ENCODE measurements at places on chromosomes 6 and 20.
A peak's percentile ranks its signal among the peaks of the same experiment; 100 is the strongest.

GRCh38 chr6:16326531-16326930 is 88.1 kb downstream of the GMPR start:
- DNase-seq = no peak

DNA sequence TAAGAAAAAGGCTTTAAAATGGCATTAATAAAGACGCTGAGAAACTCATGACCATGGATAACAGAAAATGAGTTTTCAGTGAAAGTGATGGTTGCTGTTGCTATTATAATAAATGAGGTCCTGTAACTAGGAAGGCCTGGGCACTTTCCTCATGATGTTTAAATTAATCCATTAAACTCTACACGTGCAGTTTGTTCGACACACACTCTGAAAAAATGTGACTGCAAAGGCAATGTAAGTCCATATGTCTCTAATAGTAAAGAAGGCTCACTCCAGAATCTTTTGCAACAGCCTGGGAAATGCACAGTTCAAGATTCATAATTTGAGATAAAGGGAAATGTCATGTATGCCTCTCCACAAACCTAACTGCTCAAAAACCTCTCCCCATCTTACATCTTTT is 153.4 kb downstream of the COL12A1 start:
- no peak for DNase-seq

DNA sequence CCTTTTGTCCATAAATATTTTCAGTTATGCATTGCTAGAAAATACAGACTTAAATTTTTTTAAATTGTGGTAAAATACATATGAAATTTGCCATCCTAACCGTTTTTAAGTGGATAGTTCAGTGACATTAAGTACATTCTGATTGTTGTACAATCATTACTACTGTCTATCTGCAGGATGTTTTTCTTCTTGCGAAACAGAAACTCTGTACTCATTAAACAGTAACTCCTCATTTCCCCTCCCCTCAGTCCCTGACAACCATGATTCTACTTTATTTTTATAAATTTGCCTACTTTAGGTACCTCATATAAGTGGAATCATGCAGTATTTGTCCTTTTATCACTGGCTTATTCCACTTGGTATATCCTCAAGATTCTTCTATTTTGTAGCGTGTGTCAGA is 21.3 kb downstream of the TAF11 start:
- no peak for DNase-seq

DNA sequence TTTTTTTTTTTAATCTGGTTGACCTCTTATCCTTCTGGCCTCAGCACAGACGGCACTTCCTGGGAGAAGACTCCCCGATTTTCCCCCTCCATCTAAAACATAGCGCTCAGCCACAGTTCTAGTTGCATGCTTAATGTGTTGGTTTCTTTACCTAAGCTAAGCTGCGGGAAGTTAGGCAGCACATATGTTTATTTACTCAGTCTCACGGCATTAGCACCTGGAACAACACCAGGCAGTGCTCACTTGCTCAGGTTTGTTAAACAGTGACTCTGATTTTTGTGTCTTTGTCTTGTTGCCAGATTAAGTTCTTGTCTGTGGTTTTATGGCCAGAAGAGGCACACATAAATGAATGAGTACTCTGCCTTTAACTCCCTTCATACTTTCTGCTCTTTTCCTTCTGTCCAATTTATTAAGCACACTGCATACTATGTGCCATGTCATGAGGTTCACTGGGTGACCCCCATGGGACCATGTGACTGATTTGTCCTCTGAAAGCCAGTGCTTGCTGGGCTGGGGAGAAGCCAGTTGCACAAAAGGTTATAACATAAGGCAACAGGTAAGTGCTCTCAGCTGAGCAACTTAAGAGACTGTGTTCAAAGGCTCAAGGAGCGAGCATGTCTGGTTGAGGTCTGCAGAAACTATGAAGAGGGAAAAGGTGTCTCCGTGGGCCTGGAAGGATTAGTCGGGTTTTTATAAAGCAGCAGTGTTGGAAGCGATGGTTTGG is 93.6 kb downstream of the RPP40 start:
- no peak for DNase-seq

- DNase-seq = no peak
Measured at GRCh38 chr20:6719369-6719721, 48.1 kb upstream of the BMP2 start.

DNA sequence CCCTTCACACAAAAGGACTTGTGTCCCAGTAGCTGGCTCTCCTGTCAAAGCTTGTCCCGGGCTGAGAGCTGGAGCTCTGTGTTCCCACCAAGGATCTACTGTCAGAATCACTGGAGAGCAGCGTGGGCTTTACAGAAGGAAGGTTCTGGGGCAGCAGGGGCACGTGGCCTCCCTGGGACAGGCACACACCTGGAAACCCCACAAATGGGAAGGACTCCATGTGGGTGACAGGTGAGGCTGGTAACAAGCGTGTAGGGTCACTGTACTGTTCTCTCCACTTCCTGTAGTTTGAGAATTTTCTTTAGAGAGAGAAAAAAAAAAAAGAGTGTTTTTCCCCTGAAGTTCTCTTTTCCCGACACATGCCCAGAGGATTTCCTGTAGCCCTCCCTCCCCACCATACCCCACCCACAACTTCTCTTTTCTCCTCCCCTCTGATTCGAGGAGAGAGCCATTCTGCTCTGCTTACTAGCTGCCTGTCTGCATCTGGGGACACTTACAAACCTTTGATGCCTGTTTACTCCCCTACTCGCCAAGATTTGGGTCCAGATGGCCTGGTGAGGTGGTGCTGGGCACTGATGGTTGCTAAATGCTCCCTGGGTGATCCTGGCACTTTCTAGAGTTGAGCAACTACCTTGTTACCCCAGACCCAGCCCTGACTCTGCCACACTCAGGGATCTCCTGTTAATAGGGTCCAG is 84.1 kb upstream of the SIRPA start:
- DNase-seq = peak; percentile 29

DNA sequence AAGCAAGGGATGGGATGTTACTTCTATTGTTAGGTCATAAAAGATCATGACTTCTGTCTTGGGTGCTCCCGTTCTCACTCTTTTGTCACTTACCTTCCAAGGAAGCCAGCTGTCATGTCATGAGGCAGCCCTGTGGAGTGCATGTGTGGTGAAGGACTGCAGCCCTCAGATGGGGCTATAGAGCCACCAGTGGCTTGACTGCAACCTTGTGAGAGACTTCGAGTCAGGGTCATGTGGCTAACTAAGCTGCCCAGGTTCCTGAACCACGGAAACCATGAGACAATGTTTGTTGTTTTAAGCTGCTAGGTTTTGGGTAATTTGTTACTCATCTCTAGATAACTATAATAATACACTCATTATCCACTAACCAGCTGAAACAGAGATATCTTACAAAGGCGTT is 477.1 kb downstream of the BTBD3 start:
- no peak for DNase-seq

- DNase-seq = no peak
Measured at GRCh38 chr20:60363698-60364097, 405.5 kb downstream of the CDH26 start.

DNA sequence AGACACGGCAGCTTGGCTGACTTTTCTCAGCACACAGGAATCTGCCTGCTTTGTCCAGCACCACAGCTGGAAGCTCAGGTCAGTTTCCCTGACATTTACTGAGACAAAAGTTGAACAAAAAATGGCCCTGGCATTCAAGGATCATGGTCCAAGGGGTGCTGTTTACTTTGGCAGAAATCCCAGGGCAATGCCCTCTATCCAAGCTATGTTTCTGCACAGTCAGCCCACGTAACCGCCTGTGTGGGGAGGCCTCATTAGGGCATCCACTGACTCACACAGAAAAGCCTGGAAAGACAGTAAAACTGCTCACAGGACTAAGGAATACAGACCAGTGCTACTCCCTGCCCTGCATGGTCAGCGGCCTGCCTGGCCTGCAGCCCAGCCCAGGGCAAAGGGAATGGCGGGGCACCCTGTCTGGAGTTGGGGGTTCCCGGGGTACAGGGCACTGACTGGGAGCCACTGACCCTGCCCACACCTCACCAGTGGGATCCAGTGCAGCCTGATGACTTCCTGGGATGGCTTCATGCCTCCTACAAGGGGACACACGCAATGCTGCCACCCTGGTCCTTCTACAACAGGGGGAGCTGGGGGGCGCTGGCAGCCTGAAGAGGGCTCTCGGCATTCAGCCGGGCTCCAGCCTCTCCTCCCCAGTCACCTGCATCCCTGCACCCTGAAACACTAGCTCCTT is 77.1 kb downstream of the NINL start:
- DNase-seq = peak; percentile 95

Data from RPMI7951 (cell line).